GM12864 (cell line): ENCODE measurements at places on chromosomes 6 and 20.

GRCh38 chr6:99940582-99940981 is 53.4 kb downstream of the MCHR2 start:
- DNase-seq: no peak

DNA sequence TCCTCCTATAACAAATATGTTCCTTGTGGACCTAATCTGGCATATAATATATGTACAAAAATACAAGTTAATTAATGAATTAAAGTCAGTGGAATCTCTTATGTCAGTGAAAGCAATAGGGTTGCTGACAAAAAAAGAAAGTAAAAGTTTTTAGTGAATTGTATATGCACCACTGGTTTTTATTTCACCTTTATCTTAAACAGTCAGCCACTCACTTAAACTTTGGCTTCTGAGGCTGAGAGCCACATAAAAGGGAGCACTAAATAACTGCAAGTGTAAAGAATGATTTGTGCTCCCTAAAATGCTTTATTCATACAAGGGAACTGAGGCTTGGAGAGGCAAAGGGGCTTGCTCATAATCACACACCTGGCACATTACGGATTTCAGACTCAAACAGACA is 9.9 kb upstream of the F13A1 start:
- no peak for DNase-seq

DNA sequence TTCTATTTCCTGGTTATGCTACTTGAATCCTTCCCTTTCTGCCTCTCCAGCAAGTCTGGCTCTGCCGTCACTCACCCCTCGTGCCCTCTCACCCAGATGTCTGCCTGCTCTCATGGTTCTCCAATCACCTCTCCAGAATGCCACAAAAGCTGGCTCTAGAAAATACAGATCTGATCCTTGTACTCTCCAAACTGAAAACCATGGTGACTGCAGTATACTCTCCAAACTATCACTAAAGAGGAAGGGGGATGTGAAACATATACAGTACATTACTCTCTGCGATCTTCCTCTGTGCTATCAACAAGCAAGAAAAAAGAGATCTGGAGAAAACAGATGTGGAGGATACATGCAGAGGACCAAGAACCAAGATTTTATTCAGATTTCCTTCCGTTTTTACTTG is 91.1 kb downstream of the ATXN1 start:
- no peak for DNase-seq

- DNase-seq: no peak
Measured at GRCh38 chr20:38298768-38299288, 5.1 kb upstream of the BPI start.

GRCh38 chr6:159805440-159806020 is 5.5 kb downstream of the PNLDC1 start:
- no peak for DNase-seq

- DNase-seq: peak; percentile 66
Measured at GRCh38 chr6:163707387-163708355, 293.2 kb downstream of the QKI start.

GRCh38 chr6:151101161-151101815 is 138.5 kb upstream of the AKAP12 start:
- no peak for DNase-seq

DNA sequence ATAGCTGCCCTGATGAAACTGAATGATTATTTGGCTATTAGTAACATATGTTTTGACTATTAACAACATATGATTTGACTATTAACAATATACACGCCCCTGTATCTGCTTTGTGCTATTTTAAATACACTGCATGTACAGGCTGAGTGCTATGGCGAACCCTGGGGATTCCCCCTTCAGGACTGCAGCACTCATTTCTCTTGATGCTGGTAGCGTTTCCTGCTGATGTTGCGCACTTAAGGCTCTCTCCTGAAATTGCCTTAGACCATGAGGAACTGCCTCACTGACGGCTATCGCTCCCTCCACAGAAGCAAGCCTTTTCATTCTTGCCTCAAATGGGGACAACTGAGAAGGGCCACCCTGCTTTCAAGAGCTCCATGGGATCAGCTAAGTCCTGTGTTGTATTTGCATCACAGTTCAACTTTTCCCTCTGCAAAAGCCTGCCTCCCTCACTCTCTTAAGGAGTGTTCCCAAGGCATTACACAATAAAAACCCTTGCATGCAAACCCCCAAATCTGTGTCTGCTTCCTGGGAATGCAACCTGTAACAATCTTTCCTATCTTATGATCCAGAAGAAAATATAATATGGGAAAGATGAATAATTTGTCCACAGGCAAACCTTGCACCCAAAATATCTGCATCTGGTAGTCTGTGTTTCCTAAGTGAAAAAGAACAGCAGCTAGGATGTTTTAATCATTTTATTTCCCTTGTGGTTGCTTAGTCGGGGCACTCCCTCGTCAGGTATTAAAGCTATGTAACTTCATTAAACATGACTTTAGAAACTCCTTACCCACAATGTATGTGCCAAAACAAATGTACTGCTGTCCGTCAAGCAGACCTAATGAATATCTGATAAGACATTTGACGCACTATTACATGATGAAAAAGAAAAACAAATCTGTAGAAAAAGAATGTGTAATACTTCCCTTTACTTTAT is 456.4 kb downstream of the COL12A1 start:
- no peak for DNase-seq

GRCh38 chr6:28696167-28696566 is 170.5 kb downstream of the GPX5 start:
- DNase-seq: no peak

DNA sequence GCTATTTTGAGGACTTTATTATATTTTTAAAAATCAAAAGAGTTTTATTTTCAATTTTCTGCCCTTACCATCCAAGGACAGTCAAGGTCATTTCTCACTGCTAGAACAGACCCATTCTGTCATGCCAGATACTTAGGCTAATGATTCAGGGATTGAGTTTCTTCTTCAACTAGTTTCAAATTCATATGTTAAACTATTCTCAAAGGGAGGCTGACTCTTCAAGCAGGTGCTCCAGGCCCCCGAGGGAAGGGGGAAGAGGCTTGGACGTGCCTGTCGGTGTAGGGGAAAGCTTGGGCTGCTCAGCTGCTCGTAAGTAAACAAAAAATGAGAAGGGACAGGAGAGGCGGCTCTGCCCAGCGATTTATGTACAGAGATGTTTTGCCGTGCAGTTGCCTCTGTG is 69.4 kb upstream of the MYLIP start:
- DNase-seq: no peak

- no peak for DNase-seq
Measured at GRCh38 chr20:60006261-60006660, 48.0 kb downstream of the CDH26 start.

- DNase-seq: no peak
Measured at GRCh38 chr6:155066921-155067680, 72.0 kb downstream of the TIAM2 start.

DNA sequence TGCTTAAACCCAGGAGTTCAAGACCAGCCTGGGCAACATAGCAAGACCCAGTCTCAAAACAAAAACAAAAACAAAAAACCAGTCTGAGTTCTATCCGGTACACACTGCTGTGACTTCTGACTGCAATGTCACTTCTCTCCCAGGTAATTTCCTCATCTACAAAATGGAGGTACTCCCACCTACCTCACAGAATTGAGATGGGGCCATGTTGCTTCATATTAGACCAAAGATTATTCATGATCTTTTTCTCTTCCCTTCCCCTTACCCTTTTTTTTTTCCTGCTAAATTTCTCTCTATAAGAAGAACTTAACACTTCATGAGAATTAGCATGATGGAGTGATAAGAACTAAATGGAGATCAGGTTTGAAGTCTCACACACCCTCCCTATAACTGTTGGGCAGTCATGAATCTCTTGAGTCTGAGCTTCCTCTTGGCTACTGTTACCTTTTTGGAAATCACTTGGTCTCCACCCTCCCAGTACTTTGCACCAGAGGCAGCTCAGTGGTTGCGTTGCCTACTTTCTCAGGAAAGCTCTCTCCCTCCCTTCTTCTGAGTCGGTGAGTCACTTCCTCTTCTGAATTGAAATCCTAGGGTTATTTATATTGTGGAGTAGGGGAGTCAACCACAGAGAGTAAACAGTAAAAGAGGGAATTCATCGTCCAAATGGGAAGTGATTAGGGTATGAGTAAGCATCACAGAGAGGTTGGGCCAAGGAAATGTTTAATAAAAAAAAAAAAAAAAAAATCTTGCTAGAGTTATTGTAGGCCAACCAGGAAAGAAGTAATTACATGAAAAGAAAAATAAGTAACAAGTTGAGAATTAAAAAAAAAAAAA is 59.9 kb upstream of the MAP7 start:
- DNase-seq: no peak

GRCh38 chr20:45339799-45340198 is 8.4 kb downstream of the SDC4 start:
- no peak for DNase-seq

DNA sequence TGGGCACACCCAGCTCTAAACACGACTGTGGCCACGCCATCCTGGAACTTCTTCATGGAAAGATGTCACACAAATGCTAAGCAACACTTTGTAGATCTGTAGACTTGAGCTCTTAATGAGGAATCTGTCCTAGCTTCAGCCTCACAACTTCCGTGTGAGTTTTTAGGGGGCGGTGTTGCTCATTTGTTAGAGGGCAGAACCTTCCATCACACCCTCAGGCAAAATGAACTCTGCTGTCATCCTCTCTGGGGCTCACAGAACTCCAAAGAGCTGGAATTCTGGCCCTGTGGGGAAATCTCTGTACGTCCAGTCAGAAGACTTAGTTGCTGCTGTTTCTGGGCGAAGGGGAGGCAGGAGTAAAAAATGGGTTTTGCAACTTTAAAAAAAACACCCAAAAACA is 49.8 kb downstream of the NRN1 start:
- DNase-seq: no peak
